ENCODE measurements at places on chromosomes 4 and X.

- no peak for DNase-seq
These were observed 908 bp upstream of the TLR6 start for GRCh38 chr4:38857354-38858096.

DNA sequence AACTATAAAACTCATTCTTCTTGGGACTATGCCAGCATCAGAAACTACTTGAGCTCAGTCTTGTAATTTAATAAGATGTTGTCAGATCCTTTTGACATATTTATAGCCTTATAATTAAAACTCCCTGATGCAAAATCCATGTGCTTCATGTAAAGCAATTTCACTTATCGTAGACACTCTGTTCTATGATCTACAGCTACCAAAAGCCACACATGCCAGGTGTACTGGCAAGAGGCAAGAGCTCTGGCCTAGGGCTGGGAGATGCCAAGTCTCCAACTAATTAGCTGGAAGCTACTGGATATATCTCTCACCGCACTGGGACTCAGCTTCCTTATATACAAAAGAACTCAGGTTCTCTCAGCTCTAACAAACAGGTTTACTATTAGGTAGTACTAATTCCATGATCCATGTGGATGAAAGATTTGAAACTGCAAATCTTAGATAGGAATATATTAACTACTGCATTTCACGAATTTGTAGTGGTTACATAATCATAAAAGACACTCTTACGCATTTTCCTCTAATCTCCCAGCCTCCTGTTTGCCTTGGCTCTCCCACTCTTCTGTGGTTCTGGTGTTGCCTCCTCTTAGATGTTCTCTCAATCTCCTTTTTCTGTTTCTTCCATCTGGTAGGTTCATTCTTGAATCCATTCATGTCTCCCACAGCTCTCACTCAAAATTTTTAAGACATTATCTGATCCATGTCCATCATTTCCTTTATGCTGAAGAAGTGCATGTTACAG is 103.0 kb downstream of the HHIP start:
- no peak for DNase-seq

GRCh38 chr4:156991161-156991560 is 19.6 kb upstream of the PDGFC start:
- DNase-seq: no peak

GRCh38 chrX:30930143-30930542 is 41.1 kb upstream of the TAB3 start:
- no peak for DNase-seq

Measured in effector CD8-positive, alpha-beta T cell (primary cell).